NCI-H1930 (cell line): ENCODE measurements at places on chromosomes 6 and 20.
A peak's percentile ranks its signal among the peaks of the same experiment; 100 is the strongest.

DNA sequence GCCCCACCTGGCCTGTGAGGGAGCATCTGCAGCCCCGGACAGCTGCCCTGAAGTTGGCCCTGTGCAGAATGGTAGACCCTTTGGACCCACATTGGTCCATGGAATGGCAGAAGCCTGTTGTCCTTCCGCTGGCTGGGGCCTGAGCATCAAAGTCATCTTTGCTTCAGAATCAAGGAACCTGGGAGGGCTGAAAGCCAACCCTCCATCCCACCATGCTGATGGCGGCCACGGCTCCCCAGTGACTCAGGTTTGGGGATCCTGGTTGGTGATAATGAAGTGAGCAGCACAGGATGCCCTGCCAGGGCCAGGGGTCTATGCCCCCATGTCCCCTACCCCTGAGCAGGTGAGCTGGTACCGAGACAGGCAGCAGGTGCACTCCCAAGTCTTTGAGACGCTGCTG lies 52.8 kb downstream of the YTHDF1 start:
- DNase-seq = no peak

DNA sequence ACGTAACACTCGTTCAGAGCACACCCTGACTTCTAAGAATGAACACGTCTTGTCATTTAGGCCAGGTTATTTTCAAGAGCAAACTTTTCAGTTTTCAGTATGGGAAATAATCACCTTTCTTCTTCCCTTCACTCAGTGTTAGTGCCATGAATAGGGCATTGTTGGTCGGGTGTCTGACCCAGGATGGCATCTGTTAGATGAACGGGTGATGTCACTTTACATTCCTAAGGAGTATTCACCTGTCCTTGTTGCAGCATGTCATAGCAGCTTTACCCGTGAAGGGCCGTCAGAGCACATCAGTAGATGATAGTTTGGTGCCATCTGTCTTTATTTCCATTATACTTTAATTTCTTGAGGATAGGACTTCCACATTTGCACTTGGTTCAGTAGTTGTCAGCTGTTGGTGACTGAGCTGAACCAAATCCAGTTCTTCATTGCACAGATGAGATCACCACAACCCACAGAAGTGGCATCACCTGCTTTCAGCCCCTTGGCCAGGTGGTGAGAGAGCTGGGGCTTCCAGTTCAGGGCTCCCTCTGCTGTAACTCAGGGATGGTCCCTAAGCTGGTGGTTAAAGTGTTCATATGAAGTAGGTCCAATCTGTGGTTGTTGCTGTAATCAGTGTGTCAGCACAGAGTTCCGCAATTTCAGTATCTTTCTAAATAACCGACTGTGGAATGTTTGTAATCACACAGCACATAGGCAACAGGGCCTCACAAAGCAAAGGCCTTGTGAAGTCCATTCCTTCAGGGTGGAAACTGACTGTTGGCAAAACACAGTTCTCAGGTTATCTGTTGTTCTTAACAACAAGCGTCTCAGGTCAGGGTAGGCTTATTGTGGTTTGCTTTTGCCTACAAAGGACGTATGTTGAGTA lies 68.2 kb downstream of the FAM120B start:
- no peak for DNase-seq

DNA sequence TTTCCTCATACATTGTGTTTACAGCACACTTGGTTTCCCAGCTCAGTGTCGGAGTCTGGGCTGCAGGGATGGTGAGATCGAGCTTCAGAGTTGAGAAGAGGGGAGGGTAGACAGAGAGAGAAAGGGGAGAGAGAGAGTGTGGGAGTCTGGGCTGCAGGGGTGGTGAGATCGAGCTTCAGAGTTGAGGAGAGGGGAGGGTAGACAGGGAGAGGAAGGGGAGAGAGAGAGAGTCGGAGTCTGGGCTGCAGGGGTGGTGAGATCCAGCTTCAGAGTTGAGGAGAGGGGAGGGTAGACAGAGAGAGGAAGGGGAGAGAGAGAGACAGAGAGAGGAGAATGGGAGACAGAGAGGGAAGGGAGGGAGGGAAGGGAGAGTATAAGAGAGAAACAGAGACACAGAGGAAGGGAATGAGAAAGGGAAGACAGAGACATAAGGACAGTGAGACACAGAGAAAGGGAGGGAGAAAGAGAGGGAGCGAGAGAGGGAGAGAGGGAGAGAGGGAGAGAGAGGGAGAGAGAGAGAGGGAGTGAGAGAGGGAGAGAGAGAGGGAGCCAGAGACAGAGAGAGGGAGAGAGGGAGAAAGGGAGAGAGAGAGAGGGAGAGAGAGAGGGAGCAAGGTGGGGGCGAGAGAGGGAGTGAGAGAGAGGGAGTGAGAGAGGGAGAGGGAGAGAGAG lies 222.7 kb upstream of the GMDS start:
- no peak for DNase-seq

- DNase-seq = no peak
Observed at GRCh38 chr6:36117658-36118549, 12.4 kb upstream of the MAPK13 start.

DNA sequence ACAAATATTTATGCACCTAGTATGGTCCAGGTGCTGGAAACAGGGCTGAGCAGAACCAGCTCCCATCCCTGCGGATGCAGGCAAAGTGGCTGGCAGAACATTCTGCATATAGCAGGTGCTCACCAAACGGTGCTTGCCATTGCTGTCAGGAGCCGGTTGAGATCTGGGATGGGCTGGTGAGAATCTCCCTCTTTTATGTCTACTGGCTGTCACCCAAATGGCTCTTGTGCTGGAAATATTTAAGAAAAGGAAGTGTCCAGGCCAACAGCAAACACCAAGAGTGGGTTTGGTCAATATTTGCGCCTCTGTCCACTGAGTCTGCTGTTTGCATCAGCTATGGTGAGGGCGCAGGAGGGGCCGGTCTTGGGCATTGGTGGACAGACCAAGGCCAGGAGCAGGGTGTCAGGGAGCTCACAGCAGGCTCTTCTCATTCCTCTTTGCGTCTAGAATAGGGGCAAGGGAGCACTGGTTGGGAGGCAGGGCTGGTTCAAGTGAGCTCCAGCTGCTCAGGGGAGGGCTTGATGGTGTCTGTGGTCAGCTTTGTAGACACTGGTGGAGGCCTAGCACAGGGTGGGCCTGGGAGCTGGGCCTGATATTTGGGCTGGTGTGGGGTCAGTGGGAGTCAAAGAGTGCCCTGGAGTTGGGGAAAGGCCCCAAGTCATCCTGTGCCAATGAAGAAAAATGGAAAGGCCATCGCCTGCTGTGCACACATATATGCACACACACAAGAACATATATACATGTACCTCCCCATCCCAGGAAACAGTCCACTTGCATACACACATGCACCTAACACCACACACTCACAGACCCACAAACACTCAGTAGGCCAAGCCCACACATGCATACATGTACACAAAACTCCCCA lies 1.4 kb upstream of the BPIFB2 start:
- DNase-seq = no peak

DNA sequence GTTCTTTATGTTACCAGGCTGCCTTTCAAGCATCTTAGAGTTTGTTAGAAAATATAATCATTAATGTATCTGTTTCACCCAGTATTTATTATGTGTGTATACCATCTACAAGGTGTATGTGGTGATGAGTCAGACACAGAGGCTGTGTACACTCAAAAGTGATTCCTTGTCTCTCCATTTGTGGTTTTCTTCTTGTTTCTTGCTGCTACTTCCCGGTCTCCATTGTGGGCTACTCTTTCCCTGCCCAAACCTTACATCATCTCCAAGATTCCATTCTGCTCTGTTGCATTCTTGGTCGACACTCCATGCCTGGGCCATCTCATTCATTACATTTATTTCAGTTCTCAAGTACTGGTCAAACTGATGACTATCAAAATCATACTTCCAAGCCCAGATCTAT lies 182.2 kb upstream of the STXBP5 start:
- DNase-seq = no peak

GRCh38 chr20:50987493-50988210 lies 29.0 kb downstream of the MOCS3 start:
- DNase-seq = peak; percentile 83

DNA sequence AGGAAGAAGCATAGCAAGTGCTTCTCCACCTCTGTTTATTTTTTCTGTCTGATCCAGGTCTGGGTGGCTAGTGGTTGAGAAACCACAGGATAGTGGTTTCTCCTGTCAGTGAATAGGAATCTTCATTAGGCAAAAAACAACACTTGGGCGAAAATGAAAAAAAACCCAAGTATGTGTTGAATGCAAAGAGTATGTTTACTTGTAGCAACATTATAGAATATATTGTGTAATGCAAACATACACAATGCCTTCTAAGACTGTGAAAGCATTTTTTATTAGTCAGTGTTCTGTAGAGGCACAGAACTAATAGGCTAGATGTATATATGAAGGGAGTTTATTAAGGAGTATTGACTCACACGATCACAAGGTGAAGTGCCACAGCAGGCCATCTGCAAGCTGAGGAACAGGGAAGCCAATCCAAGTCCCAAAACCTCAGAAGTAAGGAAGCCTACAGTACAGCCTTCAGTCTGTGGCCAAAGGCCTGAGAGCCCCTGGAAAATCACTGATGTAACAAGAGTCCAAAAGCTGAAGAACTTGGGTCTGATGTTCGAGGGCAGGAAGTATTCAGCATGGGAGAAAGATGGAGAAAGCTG lies 111.1 kb downstream of the UST start:
- DNase-seq = no peak

DNA sequence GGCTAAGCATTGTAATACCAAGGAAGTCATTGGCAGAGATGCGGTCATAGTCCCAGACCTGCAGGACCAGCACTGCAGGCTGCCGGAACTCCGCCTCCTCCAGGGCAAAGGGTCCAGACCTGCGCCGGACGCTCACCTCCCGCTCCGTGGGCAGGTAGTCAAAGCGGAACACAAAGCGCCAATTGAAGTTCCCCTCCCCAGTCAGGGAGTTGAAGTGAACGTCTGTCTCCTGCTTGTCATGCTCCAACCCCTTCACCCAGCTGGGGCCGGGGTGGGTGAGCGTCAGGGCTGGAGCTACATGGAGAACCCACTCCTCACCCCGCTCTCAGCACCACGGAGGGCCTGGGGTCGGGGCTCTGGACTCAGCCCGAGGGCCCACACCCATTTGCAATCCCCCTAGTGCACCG lies 18.2 kb downstream of the ERGIC3 start:
- no peak for DNase-seq
